ENCODE measurements at places on chromosomes 12 and 14. TPM values are rescaled to one million over a fixed set of nuclear protein-coding genes. Genes with fewer than 3 reads are reported as not detected.

PTPRR gene
- total RNA-seq, result 0.15 TPM

DNAI7 gene
- total RNA-seq, result not detected

CTSG gene
- total RNA-seq, result not detected

PPP1R1A gene
- total RNA-seq, result 0.15 TPM

OR6C2 gene
- not detected for total RNA-seq

CMKLR1 gene
- total RNA-seq, result 0.06 TPM

WDHD1 gene
- 4.2 TPM for total RNA-seq

GALNT8 gene
- 0.35 TPM for total RNA-seq

CLEC2A gene
- not detected for total RNA-seq

HOXC12 gene
- not detected for total RNA-seq

POTEM gene
- not detected for total RNA-seq

SERPINA3 gene
- total RNA-seq, result 0.10 TPM

DNAJC22 gene
- total RNA-seq, result 0.48 TPM

TAS2R7 gene
- not detected for total RNA-seq

STX2 gene
- 35.1 TPM for total RNA-seq

VRK1 gene
- 14.2 TPM for total RNA-seq

OR4Q3 gene
- total RNA-seq, result not detected

PAPLN gene
- total RNA-seq, result 17.1 TPM

BORCS5 gene
- 5.7 TPM for total RNA-seq

P2RX2 gene
- not detected for total RNA-seq

RFX4 gene
- not detected for total RNA-seq

TPPP2 gene
- total RNA-seq, result not detected

KCNMB4 gene
- total RNA-seq, result 2.2 TPM

ZBTB25 gene
- total RNA-seq, result 2.6 TPM

SYNDIG1L gene
- total RNA-seq, result not detected

RAB21 gene
- total RNA-seq, result 25.7 TPM

PRH1 gene
- 25.2 TPM for total RNA-seq

EID3 gene
- total RNA-seq, result 5.8 TPM

RHOJ gene
- total RNA-seq, result 57.3 TPM

MFAP5 gene
- total RNA-seq, result not detected

P2RX7 gene
- 4.2 TPM for total RNA-seq

All from glomerular endothelial cell (primary cell).